CD8-positive, alpha-beta T cell (primary cell): ENCODE measurements at places on chromosomes 5 and 9. TPM values are rescaled to one million over a fixed set of nuclear protein-coding genes. Genes with fewer than 3 reads are reported as not detected.

OR1J2 gene
- total RNA-seq: not detected

RAD23B gene
- 91.0 TPM for total RNA-seq

DNA sequence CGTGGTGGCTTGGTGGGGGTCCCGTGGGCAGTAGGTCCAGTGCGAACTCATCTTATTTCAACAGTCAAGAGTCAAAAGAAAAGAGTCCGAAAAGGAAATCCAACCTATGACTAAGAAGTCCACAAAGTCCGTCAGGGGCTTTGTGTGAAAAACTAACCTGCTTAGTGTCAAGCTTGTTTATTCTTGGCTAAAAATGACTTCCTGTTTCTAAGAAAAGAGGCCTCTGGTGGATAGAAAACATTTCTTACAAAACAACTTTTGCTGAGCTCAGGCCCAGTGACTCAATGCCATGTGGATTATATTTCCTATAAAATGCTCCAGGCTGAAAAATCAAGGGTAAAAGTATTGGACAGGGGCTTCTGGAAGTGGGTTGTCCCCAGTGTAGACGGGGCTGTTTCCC, 105.9 kb downstream of the GADD45G start:
- no peak for DNase-seq

GRCh38 chr5:51380603-51381207, 2.5 kb upstream of the ISL1 start:
- no peak for DNase-seq

DNA sequence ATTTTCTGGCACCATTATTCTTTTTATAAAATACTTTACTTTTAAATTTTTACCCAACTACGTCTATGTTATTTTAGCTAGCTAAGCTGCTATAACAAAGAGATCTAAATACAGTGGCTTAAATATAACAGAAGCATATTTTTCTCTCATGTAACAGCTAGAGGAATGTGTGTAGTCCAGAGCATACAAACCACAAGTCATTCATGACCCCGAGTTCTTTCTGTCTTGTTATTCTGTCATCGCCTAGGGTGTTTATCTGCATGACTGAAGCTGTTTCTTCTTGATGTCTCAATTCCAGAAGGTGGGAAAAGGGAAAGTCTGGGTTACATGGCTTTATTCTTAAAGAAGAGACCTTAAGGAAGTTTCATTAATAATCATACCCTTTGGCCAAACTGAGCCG, 136.9 kb upstream of the RFX3 start:
- no peak for DNase-seq

TAF11L7 gene
- total RNA-seq: not detected

TICAM2 gene
- total RNA-seq: 0.27 TPM

DNA sequence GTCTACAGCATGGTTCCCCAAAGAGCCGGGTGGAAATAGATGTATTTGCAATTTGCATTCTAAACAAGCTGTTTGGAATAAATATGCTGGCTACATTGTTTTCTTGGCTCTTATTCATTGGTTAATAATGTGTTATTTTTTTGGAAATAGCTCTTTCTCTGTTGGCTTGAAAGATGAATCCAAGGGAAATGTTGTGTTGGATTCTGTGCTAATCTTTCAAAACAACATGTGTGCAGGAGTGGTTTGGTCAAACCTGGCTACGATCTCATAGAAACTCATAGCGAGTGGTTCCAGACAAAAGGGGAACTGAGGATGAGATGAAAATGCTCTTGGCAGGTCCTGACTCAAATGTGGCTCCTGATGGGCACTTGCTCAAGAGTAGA, 63.7 kb upstream of the CXCL14 start:
- DNase-seq: no peak

DNA sequence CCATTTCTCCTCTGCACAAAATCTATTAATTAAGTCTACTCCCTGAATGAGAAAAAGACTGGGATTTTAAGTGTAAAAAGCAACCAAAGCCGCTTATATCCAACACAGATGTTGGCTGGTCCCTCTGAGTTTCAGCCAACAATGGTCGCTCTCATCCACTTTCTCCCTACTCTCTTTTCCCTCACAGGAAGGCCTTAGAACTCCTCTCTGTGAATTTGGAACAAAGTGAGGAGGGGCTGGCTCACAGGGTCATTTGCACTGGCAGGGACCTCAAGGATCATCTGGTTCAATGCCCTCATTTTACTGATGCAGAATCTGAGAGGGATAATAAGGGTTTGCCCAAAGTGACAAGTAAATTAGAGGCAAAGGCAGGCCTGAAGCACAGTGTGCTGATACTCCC, 64.0 kb downstream of the DPYSL3 start:
- no peak for DNase-seq

KIAA1191 gene
- total RNA-seq: 85.1 TPM

- no peak for DNase-seq
Observed at GRCh38 chr9:68747043-68747533, 42.0 kb downstream of the PIP5K1B start.

FOXD4L4 gene
- total RNA-seq: not detected

DNA sequence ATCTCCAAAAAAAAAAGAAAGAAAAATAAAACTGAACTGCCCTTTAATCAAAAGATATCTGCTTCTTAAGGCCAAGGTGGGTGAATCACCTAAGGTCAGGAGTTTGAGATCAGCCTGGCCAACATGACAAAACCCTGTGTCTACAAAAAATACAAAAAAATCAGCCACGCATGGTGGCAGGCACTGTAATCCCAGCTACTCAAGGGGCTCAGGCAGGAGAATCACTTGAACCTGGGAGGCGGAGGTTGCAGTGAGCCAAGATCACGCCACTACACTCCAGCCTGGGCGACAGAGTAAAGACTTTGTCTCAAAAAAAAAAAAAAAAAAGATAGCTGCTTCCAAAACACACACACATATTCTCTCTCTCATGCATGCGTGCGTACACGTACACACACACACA, 17.8 kb downstream of the SCAI start:
- no peak for DNase-seq

FAM200C gene
- total RNA-seq: 0.14 TPM

POU5F2 gene
- 0.56 TPM for total RNA-seq

DNA sequence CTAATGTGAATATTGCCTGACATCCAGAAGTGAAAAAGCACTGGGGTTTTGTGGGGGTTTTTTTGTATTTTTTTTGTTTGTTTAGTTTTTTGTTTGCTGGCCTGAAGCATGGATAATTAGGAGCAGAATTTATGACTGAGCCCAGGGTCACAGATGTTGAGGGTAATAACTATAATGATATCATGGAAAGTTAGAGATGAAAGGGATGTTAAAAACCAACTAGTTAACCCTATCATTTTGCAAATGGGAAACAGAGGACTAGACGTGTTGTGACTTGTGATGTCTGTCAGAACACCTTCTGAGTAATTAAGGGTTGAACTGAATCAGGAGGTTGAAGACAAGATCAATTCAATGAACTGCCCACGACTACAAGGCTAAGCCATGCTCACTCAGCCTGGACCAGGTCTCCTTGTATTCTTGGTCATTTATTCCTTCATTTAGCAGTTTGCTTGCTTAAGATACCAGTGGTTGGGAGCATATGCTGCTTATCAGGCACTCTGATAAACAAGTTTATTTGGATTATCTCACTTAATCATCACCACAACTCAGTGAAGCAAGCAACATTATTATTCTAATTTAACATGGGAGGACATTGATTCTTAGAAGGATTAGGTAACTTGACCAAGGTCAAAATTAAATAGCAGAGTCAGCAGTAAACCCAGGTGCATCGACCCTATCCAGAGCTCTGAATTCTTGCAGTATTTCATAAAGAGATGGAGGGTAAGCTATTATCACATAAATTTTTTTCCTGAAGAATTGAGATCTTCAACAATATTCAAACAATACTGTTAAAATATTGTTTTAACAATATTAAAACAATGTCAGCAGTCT, 75.7 kb upstream of the PIK3R1 start:
- DNase-seq: no peak

GRCh38 chr5:157342822-157343402, 77.0 kb downstream of the CYFIP2 start:
- no peak for DNase-seq

GRCh38 chr5:20307391-20307790, 319.4 kb upstream of the CDH18 start:
- no peak for DNase-seq

MCTP1 gene
- total RNA-seq: 0.44 TPM

DNA sequence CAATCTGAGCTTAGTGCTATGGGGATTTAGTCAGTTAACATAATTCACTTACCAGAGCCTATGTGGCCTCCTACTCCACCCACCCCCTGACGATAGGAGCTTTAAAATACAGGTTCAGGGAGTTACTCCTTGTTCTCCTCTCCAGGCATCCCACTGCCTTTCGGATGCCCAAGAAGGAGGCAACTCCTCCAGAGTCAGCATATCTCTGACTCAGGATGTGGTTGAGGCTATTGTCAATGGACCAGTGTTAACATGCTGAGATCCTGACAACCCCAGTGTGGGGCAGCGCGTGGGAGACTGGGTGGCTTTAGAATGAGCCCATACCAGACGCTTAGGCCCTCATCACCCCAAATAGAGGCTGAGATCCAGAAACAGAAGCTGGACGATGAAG, 27.4 kb downstream of the BICD2 start:
- no peak for DNase-seq

- DNase-seq: no peak
Observed at GRCh38 chr5:71905834-71906711, 187.0 kb downstream of the CARTPT start.

DNA sequence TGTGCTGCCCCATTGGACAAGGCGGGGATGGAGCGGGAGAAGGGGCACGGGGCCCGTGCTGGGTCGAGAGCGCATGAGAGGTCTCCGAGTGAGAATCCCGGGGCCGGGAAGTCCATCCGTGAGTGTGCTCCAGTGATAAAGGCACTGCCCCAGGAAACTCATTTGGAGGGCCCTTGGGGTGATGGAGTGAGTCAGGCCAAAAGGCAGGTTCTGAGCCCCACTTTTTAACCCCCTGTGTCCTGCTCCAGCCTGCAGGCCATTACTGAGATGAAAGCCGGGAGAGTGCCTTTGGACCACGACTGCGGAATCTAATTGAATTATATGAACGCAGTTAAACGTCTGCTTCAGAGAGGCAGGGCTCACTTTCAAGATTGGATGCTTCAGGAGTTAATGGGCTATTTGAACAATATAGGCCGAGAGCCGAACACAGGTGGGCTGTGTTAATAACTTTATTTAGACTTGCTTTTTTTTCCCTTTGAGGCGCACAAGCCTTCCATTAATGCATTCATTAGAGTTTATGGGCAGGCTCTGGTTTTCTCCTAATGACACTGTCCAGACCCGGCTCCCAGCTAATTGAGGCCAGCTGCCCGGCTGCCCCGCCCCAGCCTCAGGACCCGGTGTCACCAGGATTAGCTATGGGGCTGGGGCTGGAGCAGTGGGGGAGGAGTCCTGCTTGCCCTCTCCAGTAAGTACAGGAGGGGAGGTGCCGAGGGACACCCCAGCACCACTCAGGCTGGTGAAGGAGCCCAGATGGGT, 79.1 kb upstream of the LMX1B start:
- DNase-seq: no peak

PPP3R2 gene
- not detected for total RNA-seq

DNA sequence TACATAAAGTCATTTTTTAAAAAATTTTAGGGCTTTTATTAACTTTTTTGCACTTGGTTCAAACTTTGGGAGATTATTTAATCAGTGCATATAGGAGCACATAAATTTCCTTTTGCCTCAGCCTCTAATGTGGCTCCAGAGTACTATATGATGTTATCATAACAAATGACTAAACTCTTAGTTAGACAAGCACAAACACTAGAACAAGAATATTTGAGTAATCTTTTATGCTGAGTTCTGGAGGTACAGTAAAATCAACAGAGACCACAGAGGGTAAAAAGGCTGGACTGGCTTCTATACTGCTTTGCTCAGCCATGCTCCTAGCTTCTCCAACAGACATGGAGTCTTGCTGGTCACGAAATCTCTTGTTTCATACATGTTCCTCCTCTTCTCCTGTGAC, 52.5 kb upstream of the SGCD start:
- no peak for DNase-seq

ADCY2 gene
- not detected for total RNA-seq

MCC gene
- 4.8 TPM for total RNA-seq

DNA sequence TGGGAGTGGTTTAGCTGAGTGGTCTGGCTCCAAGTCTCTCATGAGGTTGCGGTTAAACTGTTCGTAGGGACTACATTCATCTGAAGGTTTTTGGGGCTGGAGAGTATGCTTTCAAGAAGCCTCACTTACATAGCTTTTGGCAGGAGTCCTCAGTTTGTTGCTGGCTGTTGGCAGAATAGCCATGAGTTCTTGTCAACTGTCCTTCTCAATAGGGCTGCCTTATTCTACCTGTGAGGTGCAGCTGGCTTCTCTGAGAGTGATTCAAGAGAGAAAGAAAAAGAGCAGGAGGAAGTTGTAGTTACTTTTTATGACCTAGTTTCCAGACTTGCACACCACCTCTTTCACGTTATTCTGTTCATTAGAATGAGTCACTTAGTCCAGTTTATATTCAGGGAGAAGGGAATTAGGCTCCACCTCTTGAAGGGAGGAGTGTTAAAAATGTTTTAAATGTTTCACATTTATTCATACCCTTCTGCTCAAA, 33.2 kb downstream of the YTHDC2 start:
- no peak for DNase-seq

DNA sequence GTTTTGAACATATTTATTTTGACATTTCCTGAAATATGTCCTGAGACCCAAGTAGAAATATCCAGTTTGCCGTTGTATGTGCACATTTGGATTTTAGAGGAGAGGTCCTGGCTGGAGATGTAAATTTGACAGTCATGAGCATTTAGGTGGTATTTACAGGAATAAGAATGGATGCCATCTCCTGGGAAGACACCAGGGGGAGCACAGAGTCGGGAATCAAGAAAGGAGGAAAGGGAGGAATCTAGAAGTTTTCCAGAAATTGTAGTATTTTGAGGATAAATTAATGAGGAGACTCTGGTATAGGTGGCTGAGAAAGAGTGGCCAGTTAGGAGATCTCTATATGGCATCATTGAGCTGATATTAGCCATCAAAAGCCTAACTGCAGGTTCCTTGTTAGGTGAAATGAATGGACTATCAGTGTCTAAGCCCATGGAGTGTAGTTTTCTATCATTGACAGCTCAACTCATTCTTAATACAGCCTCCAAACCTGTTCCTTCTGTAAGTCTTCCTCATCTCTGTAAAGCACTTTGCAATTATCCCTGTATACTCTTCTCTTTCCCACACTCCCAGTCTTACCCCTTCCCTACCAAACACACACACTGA, 7.2 kb downstream of the GAPT start:
- no peak for DNase-seq
